OCI-M1 (cell line): ENCODE measurements at places on chromosomes 1 and 21.

- no peak for DNase-seq
These were observed 209.6 kb downstream of the GIPC2 start for GRCh38 chr1:78255383-78255782.

GRCh38 chr1:78760858-78761257 is 111.2 kb downstream of the IFI44 start:
- DNase-seq, result no peak

- peak; percentile 50 for DNase-seq
These were observed 6.8 kb upstream of the ALDH4A1 start for GRCh38 chr1:18908911-18909771.

GRCh38 chr1:19369396-19370090 is 57.4 kb downstream of the SLC66A1 start:
- DNase-seq, result no peak

GRCh38 chr1:35605867-35606182 is 32.7 kb downstream of the TFAP2E start:
- DNase-seq, result no peak

GRCh38 chr1:232096751-232097150 is 470.2 kb downstream of the DISC1 start:
- DNase-seq, result no peak

DNA sequence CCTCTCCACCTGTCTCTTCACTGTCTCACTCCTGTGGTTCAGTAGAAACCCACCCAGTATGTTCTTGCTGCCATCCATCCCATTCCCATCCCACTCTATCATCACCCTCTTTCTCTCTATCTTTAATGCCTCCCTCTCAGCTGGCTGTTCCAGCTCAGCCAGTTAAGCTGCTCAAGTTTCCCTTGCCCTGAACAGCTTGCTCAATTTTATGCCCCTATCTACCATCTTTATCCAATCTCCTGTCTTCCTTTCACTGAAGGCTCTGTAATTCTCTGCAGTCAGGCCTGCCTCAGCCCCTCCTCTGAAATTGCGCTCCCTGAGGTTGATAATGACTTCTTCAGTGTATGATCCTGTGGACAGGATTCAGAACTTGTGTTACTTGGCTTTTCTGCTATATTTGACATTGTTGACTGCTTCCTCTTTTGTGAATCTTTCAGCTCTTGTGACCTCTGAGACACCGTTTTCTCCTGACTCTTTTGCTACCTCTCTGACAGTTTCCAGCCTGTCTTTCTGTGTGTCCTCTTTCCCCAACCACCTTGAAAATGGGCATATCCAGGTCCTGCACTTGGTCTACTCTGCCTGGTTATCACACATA is 13.9 kb upstream of the BCAR3 start:
- peak; percentile 89 for DNase-seq

DNA sequence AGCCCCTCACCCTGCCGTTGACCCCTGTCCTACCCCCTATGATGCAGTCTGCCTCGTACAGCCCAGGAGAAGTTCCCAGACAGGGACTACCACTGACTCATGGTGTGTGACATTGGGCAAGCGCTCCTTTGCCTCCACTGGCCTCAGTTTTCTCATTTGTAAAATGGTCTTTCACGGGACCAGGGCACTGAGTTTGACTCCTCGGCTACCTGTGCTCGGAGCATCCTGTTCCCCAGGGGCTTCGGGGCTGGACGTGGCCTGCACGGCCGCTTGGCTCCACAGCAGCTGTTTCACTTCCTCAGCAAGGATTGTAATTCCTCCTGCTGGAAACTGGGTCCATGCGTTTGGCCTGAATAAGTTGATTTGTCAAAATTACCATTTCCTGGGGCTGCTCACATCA is 277.3 kb downstream of the MATN1 start:
- DNase-seq, result no peak

GRCh38 chr1:12491656-12492055 is 126.4 kb downstream of the DHRS3 start:
- DNase-seq, result no peak
